ENCODE measurements at places on chromosomes 3 and 15.

DNA sequence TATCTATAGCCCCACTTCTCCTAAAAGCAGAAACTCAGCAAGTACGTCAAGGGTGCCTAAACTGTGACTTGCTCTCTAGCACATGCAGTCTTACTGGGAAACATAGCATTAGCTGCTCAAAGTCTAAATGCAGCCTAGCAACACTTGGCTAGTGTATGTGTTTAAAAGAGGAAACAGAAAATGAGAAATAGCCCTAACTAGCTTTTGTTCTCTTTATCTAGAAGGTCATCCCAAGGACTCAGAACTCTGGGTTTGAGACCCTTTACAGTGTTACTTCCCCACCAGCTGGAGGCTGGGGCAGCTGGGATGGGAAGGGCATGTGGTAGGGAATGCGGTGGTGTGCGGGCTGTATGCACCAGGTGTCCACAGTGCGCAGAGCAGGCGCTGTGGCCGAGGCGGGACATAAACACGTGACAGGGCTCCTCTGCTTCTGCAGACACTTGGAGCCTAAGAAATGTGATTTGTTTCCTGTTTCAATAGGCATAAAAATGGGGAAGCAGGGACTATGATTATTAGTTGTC lies 13.3 kb downstream of the ETV5 start:
- no peak for DNase-seq

- no peak for DNase-seq
Measured at GRCh38 chr15:69853544-69853951, 244.2 kb downstream of the TLE3 start.

DNA sequence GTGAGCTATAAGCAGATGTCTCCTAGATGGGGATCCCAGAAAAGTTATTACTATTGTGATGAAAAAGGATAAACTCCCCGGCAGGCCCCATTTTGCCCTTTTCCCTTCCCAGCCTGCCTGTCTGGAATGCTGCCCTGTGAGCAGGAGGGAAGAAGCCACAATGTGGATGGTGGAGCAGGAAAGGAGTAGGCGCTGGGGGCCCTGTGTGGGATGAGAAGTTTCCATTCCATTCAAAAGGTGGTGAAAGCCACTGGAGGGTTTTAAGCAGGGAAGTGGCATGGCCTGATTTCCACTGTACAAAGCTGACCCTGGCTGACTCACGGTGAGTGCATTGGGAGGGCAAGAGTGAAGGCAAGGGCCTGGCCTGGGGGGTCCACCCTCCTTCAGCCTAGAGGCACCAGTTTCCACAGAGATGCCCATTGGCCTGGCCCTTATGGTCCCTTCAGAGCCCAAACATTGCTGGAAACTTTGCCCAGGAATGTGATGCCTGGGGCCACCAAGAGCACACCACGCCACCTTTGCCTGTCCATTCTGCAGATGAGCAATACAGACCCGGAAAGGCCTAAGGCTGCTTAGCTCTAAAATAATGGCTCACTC lies 206.9 kb downstream of the RPLP1 start:
- no peak for DNase-seq

DNA sequence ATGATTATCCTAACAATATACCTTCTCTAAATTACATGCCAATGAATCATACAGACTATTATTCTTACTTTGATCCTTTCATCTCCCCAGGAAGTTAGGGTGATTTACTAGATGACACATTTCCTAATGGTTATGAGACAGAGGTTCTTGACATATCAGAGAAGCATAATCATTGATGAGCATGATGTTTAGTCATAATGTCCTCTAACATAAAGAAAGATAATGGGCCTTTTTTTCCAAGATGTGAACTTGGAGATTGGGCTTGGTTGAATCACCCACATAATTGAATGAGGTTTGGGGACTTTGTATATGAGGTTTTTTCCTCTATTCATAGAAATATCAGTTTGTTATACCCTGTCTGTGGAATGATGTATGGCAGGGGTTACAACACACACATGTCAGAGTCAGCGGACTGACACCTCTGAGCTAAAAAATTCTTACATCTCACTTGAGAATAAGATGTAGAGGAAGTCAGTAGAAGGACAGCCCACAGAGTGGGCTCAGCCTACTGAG lies 69.7 kb upstream of the DCBLD2 start:
- DNase-seq: no peak
